Stimulated activated CD4-positive, alpha-beta T cell treated with anti-CD3 and anti-CD28 coated beads, Interleukin-12 subunit alpha, Interleukin-12 subunit beta, amount 100 ng/mL, for 4 hours (primary cell): ENCODE measurements at places on chromosomes 3 and 15.

- DNase-seq, result no peak
Observed at GRCh38 chr3:183148056-183148455, 14.5 kb downstream of the LAMP3 start.

DNA sequence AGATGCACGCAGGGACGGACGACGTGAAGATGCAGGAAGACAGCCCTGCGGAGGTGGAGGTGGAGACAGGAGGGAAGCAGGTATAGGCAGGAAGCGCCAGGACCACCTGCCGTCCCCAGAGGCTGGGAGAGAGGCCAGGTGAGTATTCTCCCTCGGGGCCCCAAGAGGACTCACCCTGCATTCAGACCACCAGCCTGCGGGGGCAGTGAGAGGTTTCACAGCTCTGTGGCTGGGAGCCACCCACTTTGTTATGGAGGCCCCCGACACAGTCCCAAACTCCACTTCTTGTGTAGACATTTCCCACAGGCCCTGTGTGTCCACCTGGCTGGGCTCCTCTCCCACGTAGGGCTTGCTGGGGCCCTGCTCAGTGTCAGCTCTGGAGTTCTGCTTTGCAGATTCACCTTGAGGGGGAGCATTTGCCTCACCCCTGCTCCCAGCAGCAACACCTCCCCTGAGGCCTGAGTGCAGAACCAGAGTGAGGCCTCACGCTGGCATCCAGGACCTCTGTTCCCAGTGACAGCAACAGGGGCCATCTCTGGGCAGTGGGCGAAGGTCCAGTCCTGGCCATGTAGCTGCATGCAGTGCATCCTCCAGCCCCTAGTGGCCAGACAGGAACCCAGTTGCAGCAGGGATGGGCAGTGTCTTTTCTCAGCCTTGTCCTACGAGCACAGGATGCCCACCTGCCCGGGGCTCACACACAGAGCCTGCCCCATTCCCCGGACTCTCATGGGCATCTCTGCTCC is 119.4 kb upstream of the IQSEC1 start:
- no peak for DNase-seq

DNA sequence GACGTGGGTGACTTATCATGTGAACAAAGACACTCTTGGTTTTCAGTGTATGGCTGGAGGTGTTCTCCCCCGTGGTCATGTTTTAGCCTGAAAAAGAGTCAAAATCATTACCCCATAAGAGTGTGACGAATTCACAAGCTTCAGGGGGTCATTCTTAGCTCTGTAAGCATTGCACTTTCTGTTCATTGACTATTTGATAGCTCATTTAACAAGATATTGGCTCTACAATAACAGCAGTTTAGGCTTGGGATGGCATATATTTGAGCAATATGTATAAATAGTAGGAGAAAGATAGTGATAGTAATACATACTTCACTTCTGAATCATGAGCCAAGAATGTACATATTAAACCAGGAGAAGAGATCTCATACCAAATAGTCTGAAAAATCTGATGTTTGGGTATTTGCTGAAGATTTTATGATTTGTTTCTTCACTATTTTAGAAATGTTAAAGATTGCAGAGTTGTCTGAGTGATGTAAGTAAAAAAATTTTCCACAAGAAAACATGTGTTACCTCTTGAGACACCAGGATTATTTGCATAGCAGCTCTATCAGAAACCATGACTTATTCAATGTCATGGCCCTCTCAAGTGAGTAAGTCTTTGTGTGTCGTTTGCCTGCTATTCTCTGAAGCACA is 996.0 kb downstream of the OTOL1 start:
- no peak for DNase-seq

GRCh38 chr3:46406788-46407611 is at the start of the genes CCR5AS and CCRL2:
TSS of gene CCR5AS (minus strand) at chr3:46407066.
TSS of gene CCRL2 (plus strand) at chr3:46407259. CDS start at chr3:46408080, 821 bp downstream.
- peak; percentile 10 for DNase-seq

DNA sequence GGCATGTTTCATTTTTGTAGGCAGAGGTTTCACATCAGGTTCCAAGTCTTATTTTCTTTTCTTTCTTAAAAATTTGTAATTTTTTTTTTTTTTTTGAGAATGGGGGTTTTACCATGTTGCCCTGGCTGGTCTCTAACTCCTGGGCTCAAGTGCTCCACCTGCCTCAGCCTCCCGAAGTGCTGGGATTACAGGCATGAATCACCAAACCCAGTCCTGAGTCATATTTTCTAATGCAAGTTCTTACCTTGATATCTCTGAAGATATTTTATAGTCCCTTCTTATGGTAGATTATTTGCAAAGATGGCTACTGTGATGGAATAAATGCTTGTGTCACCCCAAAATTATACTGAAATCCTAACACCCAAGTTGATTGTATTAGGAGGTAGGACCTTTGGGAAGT is 63.8 kb downstream of the SLC9A9 start:
- no peak for DNase-seq

DNA sequence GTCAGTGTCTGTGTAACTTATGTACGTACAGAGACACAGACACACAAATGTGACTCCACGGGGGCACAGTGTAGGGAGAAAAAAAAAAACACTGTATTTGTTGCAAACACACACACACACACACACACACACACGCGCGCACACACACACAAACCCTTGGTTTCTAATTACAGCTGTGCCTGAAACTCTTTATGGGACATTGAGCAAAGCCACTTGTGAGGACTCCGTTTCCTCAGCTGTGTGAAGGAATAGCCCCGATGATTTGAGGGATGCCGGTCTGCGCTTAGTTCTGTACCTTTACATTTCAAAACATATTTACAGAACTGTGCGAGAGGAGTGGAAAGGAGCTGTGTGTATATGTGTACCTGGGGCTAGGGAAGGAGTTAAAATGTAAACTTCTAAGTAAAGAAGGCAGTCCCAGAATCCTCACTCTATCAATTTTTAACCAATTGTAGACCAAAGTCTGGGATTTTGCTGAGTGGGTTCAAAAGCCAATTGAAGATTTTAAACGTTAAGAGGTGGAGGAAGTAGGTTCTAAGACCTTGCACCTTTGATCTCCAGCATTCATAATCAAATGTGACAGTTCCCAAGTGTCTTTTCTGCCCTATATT is 5.3 kb upstream of the BCL6 start:
- no peak for DNase-seq

GRCh38 chr3:2390926-2391532 is 292.4 kb downstream of the CNTN4 start:
- DNase-seq, result no peak

- no peak for DNase-seq
Observed at GRCh38 chr15:82056958-82057823, 11.4 kb upstream of the MEX3B start.

GRCh38 chr3:12751571-12751970 is 7.5 kb downstream of the TMEM40 start:
- no peak for DNase-seq
